ENCODE measurements at places on chromosomes 6 and 20.

DNA sequence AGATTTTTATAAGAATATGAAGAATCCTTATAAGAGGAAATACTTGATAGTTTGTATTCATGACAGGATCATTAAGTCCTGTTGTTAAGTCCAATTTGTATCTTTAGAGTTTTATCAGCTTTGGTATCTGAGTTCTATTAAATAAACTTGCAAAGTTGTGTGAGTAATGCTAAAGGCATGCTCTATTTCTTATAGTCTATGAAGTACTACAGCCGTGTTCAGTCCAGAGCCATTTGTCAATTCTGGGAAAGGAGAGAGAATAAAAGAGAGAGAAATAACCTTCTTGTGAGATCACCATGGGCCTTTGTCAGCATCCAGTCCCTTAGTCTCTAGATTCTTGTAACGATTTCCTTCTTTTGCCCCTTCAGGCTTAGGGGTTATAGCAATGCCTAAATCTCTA lies 181.2 kb upstream of the POU3F2 start:
- peak; percentile 5 for DNase-seq

DNA sequence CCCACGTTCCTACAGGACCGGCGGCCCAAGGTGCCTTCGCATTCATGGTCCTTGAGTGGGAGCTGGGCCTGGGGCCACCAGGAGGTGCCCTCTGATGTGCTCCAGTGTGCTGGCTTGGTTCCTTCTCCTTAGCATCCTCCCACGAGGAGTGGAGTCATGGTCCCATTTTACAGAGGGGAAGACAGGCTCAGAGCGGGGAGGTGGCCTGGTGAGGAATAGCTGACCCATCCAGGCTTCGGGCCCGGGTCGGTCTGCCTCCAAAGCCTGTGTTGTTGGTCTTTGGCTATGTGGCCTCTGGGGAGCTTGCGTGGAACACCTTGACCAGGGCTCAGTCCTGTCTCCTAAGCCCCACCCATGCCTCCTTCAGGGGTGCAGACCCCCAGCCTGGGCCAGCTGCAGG lies 22.8 kb downstream of the RBM38 start:
- DNase-seq, result no peak

DNA sequence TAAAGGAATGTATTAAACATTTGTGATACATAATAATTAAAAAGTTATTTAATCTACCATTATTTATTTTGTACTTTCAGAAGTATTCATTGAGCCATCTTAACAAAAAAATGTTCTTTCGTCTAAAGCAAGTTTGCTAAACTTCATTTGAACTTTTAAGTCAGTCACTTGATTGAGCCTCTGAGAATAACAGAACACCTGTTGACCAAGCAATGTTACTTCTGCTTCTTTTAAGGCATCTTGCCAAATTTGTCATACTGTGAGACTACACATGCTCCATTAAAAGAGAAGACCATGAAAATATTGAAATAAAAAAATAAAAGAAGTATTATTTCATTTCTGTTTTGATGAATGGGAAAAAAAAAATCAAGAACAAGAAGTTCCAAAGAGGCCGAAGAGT lies 141.8 kb upstream of the BMP5 start:
- DNase-seq, result no peak

- DNase-seq, result no peak
Measured at GRCh38 chr6:11410539-11411307, 126.8 kb upstream of the TMEM170B start.

DNA sequence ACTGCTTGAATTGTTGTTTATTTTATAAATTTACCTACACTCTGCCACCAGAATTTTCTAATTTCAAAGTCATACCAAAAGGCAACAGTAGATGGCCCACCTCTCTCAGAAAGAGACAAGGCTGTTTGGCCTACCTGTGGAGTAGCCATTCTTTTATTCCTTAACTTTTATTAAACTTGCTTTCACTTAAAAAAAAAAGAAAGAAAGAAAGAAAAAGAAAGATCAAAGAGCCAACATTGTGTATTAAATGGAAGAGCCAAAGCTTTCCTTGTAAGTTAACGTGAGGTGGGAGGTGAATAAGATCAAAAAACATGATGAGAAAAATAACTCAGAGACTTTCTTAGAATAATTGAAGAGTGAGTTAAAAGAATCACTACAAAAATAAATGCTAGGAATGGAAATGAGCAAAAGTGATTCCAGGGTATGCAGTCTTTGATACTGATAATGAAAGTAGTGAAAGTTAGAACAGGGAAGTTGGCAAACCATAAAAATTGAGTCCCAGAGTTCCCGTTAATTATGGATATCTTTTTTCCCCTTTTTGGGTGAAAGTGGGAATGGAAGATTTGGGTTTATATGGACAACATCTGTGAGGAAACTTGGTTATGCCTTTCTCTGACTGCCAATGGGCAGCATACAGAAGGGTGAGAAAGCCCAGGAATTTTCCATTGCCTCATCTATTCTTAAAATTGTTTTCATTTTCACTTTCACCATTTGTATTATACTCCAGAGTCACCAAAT lies 35.9 kb upstream of the MYB start:
- DNase-seq, result peak; percentile 64

- no peak for DNase-seq
Measured at GRCh38 chr20:33668466-33669155, 1.9 kb downstream of the ACTL10 start.

- no peak for DNase-seq
Measured at GRCh38 chr20:32839982-32840285, 18.8 kb upstream of the EFCAB8 start.

DNA sequence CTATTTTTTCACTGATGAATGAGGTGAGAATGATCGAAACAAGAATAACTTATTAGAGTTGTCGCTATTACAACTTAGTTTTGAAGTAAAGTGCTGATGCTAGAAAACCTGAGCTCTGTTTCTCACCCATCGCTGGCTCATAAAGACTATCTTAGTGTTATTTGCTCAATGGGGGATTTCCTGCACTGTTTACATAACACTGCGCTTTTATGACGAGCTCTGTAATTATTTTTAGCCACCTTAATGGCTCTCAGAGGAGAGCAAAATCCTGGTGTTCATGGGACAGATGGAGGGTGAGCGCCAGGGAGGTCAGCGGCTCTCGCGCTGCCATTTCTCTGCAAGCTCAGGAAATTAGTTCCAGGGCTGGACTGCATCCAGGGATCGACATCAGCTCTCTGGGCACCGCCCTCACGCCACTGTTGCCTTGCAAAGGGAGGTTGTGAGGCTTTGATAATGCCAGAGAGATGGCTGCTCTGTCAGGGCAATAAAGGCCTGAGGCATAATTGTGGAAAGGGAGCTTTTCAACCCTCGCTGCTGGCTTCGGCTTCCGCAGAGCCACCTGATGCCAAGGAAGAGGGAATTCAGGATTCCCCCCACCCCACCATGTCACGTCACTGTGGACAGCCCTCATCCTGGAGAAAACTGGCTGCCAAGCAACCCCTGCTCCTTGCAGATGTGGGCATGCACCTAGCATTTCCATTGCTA lies 72.0 kb downstream of the DACT2 start:
- DNase-seq, result no peak

DNA sequence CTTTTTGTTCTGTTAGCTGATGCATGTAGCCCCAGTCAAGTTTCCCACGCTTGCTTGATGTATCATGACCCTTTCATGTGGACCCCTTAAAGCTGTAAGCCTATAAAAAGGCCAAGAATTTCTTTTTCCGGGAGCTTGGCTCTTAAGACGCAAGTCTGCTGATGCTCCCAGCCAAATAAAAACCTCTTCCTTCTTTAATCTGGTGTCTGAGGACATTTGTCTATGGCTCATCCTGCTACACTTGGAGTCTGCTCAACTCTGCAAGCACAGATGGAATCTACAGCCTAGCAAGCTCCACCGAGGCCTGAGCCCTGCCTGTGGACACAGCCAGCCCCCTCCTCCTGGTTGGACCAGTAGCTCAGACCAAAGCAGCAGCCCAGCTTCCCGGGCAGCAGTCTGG lies 3.4 kb downstream of the CST2 start:
- DNase-seq, result no peak

- no peak for DNase-seq
Measured at GRCh38 chr6:148151896-148152643, 190.6 kb upstream of the SASH1 start.

GRCh38 chr20:48773837-48774418 lies 53.9 kb downstream of the PREX1 start:
- DNase-seq, result peak; percentile 48

All from ELR (cell line).